T-helper 2 cell (primary cell): ENCODE measurements at places on chromosomes 1 and 21.

- DNase-seq = no peak
Observed at GRCh38 chr1:32051706-32052105, 21.0 kb upstream of the TMEM39B start.

GRCh38 chr1:99680270-99680669 lies 34.4 kb downstream of the PALMD start:
- DNase-seq = no peak

DNA sequence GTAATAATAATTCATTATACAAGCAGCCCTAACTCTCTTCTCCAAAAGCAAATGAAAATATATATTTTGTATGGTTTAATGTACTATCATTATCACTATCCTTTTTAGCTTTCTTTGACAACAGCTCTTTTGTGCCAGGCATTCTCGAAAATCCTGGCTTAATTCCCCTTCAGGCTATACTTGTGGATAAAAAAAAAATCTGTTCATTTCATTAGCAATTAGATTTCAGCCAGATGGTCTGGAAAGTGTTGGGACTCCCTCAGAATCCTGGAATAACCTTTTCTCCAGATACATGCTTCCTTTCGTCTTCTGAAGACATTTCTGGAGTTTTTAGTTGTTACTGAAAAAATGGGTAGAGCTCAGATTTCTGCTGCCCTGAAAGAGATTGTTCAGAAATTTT lies 83.4 kb upstream of the PLPPR4 start:
- no peak for DNase-seq

DNA sequence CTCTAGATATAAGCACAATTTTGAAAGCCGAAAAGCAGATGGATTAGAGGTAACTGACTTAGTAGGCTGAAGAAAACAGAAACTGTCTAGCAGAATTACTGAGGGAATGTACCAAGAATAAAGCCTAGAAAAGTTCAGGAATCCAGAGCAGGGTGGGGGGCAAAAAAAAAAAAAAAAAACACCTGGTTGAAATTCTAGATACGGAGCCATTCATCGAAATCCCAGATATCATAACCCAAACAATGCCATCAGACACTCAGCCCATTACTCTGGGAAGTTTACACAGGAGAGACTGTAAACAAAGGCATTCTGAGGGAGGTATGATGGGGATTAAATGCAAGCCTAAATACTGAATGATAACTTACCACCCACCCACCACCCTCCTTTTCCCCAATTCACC lies 45.6 kb downstream of the ENAH start:
- DNase-seq = no peak

DNA sequence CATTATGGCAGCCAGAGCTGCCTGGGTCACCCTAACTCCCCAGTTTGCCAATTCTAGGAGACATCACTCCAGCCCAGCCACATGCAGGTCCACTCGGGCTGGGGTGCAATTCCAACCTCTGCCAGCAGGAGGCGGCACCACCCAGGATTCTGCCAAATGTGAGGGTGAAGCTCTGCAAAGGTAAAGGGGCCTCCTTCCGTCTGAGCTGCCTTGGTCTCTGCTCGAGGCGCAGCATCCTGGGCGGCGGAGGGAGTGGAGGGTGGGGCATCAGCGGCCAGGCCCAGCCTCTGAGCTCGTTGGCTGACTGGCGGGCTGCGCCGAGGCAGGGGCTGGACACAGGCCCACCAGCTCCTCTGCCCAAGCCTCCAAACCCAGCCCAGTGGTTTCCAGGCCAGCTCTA lies 63.8 kb downstream of the ARHGEF16 start:
- no peak for DNase-seq

- DNase-seq = no peak
Observed at GRCh38 chr1:156238248-156238647, 3.7 kb upstream of the BGLAP start.

DNA sequence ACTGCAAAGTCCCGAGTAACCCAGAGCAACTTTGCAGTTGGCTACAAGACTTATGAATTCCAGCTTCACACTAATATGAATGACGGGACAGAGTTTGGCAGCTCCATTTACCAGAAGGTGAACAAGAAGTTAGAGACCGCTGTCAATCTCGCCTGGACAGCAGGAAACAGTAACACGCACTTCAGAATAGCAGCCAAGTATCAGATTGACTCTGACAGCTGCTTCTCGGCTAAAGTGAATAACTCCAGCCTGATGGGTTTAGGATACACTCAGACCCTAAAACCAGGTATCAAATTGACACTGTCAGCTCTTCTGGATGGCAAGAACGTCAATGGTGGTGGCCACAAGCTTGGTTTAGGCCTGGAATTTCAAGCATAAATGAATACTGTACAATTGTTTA lies 66.8 kb downstream of the ACBD6 start:
- no peak for DNase-seq

DNA sequence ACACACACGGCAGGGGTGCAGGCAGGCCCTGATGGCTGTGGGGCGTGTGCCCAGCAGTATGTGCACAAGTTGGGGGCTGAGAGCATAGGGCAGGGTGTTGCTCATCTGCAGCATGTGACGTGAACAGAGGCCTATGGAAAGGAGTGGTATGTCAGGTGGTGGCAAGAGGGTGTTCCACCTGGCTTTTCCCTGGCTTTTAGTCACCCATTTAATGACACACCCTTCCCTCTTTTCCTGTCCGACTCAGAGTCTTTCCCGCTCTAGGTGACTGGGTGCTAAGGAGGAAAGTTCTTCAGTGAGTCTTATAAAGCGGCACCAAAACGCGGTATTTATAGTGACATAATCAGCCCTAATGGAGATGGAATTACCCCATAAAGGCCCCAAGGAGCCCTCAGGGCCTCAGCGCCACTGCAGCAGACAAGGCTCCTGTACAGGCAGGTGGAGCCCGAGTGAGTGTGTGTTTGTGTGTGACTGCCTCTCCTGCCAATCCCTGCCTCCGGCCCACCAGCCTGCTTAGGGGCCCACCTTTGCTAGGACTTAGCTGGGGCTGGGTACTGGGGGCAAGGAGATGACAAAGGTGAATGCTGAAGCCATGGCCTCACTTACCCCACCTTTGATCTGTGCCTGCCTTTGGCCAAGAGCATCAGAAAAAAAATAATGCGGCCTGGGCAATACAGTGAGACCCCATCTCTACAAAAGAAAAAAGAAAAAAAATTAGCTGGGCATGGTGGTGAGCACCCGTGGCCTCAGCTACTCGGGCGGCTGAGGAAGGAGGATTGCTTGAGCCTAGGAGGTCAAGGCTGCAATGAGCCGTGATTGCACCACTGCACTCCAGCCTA lies 3.3 kb upstream of the EPHA2 start:
- no peak for DNase-seq
